ENCODE measurements at places on chromosomes 3 and 15.
A peak's percentile ranks its signal among the peaks of the same experiment; 100 is the strongest.

- no peak for DNase-seq
Measured at GRCh38 chr3:123783050-123783689, 101.0 kb downstream of the MYLK start.

- no peak for DNase-seq
Measured at GRCh38 chr3:35966629-35967464, 327.5 kb downstream of the ARPP21 start.

DNA sequence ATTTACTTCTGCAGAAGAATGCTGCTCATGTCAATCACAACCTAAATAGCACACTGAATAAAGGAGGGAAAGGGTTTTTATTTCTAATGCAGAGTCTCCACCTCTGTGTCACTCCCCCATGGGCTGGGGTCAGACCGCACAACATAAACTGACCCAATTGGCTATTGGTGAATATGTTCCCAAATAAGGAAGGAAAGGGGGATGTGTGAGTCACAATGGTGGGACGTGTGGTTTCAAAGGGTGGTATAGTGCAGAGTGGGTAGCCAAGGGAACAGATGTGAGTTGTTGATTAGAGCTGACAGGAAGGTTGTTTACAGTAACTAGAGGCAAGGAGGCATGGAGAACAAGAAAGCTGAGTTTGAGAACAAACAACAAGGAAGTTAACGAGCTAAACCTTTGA, 491.8 kb downstream of the ZPLD1 start:
- no peak for DNase-seq

GRCh38 chr3:158846803-158847451, 45.1 kb downstream of the MFSD1 start:
- DNase-seq: no peak

DNA sequence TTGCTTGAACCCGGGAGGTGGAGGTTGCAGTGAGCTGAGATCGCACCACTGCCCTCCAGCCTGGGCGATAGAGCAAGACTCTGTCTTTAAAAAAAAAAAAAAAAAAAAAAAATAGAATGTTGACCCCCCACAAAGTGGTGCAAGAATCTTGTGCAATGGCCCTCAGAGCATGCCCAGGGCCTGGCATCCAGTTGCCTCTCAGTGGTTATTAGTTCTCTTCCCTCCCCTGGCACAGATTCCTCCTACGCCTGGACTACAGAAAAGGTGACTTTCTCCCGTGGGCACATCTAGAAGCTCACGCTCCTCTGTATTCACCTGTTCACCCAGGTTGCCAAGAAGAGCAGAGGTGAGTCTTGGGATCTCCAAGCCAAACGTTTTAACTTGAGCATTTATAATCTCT, 36.7 kb downstream of the ACSBG1 start:
- DNase-seq: no peak

DNA sequence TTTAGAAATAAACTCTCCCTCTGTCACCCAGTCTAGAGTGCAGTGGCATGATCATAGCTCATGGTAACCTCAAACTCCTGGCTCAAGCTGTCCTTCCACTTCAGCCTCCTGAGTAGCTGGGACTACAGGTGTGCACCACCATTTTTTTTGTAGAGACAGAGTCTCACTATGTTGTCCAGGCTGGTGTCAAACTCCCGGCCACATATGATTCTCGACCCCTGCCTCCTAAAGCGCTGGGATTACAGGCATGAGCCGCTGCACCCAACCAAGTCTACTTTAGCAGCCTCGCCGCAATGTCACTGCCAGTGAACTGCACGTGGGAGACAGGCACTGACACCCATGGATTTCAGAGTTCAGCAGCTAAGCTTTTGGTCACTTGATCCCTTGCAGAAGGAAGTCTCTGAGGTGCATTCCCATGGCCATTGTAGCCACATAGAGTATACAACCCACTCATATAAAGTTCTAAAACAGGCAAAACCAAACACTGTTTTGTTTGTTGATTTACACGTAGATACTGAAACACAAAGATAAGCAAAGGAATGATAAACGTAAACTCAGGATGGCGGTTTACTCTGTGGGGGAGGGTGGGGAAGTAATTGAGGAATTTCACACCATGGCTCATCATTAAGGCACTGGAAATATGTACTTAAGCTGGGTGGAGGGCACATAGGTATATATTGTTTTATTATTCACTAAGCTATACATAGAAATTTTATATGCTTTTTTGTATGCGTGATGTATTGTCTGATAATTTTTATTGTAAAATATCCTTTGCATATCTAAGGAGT, 115.0 kb downstream of the MEX3B start:
- no peak for DNase-seq

DNA sequence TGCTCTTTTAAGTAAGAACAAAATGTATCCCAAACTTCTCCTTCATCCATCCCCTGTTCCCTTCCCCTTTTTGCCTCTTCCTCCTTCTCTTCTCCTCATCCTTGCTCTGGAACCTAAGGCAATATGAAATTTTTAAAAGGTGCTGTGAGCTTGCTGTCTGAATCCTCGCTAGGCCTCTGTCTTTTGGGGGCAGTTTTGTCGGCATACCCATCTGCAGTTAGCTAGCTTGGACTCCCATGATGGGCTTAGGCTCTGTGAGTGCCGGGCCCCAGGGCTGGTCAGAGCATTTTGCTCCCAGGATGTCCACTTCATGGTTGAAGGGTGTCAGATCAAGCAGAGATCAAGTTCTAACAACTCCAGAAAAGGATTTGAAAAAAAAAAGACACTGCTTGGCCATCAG, 18.6 kb downstream of the ZIC1 start:
- no peak for DNase-seq

DNA sequence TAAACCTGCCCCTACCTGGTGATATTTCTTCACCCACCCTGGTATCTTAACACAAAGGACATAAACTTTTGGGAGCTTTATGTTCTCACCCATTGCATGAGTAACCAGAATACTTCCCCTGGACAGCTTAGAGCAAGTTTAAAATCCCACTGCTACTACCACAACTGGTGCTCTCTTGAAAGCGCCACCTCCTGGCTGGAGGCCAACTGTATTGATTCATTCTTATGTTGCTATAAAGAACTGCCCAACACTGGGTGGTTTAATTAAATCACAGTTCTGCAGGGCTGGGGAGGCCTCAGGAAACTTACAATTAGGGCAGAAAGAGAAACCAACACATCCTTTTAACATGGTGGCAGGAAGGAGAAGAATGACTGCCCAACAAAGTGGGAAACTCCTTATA, 592.4 kb downstream of the EPHA3 start:
- DNase-seq: no peak

DNA sequence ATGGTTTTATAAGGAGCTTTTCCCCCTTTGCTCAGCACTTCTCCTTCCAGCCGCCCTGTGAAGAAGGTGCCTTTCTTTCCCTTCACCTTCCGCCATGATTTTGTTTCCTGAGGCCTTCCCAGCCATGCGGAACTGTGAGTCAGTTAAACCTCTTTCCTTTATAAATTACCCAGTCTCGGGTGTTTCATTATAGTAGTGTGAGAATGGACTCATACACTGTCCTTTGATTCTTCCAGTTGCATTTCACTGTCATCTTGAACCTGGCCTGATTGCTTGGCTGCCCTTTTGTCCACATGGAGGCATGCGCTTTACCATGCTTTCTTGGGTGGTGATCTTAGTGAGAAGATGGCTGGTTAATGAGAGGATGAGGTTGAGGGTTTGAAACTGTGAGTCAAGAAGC, 23.2 kb downstream of the USP13 start:
- no peak for DNase-seq

DNA sequence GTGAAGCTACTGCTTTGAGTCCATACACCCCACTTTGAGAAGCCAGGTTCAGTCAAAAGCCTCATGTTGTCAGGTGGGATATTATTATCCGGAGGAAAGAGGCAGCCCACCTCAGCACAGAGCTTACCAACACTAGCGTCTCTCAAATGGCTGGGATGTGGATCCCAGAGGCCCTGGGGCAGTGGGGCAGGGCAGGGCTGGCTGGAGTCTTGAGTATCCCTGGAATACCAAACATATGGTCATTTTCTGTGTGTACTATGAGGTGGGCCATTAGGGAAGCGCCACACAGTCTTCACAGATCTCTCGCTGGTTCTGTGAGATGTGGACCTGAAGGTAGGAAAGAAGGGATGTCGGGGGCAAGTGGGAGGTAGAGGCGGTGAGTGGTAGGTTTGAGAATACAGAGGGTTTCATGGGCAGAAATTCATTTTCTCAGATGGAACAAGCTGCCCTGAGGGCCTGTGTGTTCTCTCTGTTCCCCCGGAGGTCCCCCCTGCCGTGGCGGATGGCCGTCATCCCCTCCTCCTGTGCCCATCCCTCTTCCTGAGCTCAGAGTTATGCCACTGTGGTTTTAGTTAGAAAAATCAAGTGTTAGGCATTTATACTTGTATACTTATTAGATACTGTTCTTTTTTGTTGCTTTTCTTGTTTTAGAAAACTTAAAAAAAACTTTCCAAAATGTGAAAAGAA, 66.4 kb downstream of the USP13 start:
- no peak for DNase-seq

- DNase-seq: no peak
Measured at GRCh38 chr3:112908252-112908651, 61.6 kb upstream of the CD200R1L start.

GRCh38 chr3:15845475-15845874, 47.7 kb upstream of the ANKRD28 start:
- DNase-seq: no peak

GRCh38 chr3:79976466-79976865, 208.7 kb upstream of the ROBO1 start:
- DNase-seq: no peak

DNA sequence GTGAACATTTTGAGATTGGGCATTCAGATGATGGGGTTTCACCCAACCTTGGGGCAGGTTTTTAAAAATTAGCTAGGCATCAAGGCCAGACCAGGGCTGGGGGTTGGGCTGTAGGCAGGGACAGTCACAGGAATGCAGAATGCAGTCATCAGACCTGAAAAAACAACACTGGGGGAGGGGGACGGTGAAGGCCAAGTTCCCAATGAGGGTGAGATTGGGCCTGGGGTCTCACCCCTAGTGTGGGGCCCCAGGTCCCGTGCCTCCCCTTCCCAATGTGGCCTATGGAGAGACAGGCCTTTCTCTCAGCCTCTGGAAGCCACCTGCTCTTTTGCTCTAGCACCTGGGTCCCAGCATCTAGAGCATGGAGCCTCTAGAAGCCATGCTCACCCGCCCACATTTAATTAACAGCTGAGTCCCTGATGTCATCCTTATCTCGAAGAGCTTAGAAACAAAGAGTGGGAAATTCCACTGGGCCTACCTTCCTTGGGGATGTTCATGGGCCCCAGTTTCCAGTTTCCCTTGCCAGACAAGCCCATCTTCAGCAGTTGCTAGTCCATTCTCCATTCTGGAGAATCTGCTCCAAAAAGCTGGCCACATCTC, 6.1 kb downstream of the RHO start:
- DNase-seq: no peak

DNA sequence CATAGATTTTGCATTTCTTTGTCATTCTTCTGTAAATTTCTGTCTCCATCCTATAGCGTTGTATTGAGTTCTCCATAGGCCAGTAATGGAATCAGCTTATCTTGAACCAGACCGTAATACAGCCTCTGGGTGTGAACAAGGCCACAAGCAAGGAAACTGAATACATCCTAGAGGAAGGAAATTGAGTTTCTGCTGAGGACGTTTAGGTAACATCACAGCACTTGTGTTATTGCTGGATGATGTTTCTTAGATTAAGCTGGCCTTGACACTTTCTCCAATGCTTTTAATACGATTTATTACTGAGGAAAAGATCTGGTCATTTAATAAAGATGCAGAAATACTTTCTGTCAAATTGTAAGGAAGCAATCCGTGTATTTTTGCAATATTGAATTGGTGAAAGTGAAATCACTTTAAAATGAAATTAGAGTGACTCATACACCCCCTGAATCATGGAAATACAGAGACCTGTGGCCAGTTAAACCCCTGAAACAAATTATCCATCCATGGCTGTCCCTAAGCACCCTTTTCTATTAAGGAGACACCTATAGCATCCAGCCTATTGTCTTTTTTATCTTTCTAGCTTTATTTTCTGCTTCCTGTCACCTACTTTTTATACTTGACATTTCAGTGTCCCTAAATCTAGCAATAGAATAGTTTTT, 48.5 kb upstream of the UBE3A start:
- no peak for DNase-seq

DNA sequence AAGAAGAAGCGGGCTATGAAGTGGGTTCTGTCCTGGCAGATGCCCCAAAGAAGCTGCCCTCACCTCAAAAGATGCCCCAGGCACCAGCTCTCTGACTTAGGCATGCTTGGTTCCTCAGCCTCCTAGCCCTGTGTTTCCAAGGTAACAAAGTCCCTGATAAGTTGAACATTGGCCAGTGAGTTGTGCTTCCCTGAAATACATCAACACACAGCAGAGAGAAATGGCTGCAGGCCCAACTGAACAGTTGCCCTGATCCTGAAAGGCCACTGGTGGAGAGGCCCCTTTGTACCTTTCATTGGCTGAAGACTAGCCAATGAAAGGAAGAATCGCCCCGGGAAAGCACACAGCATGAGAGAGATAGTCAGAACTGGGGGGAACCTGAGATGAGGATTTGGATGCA, 169.9 kb upstream of the CTNNB1 start:
- no peak for DNase-seq

- no peak for DNase-seq
Measured at GRCh38 chr15:44588541-44588940, 51.6 kb downstream of the EIF3J start.

DNA sequence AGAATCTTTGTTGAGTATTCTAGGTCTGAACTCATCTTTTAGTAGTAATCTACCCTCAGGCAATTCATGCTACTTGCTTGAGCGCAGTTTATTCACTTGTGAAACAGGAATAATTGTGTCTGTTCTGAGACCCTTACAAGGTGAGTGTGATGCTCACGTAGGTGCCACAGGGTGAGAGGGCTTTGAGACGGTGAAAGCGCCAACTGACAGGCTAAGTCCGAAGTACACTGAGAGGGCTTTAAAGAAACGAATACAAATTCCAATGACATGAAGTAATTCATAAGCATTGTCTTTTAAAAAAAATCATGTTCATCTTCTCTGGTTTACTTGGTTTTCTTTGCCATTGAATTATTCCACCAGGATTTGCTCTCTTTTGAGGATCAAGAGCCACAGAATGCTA, 393.7 kb upstream of the RGMA start:
- no peak for DNase-seq

DNA sequence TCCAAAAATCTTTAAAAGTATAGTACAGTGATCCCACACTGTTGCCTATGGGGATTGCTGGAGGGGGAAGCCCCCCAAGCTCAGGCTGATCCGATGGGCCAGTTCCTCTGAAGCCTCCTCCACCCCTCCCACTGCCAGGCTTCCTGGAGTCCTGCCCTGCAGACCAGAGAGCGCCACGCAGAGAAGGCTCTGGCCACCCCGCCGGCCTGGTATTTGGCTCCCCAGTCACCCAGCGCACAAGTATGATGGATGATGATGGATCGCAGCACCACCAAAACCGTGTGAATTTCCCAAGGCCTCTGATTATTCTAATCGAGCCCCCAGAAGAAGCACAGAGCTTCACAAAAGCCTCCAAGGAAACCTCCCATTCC, 259.0 kb downstream of the MECOM start:
- DNase-seq: peak; percentile 1

DNA sequence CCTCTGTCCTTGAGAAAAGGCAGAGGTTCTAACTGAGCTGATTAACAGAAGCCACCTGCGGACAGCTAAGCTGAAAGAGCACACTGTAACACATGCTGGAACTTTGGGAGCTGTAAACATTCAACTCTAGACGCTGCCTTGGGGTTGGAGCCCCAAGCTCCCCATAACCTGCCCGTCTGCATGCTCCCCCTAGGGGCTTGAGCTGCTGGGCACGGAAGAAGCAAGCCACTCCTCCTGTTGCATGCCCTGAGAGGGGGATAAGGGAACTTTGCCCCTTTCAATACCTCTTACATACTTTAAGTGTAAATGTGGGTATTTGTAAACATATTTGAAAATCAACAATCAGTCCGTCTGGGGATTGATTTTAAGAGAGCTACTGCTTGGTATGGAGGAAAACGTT, 188.4 kb downstream of the ADAMTSL3 start:
- no peak for DNase-seq

- DNase-seq: no peak
Measured at GRCh38 chr3:126544596-126545281, 14.0 kb downstream of the C3orf22 start.
